B cell (primary cell): ENCODE measurements at places on chromosomes 12 and 14. TPM values are rescaled to one million over a fixed set of nuclear protein-coding genes. Genes with fewer than 3 reads are reported as not detected.

DNA sequence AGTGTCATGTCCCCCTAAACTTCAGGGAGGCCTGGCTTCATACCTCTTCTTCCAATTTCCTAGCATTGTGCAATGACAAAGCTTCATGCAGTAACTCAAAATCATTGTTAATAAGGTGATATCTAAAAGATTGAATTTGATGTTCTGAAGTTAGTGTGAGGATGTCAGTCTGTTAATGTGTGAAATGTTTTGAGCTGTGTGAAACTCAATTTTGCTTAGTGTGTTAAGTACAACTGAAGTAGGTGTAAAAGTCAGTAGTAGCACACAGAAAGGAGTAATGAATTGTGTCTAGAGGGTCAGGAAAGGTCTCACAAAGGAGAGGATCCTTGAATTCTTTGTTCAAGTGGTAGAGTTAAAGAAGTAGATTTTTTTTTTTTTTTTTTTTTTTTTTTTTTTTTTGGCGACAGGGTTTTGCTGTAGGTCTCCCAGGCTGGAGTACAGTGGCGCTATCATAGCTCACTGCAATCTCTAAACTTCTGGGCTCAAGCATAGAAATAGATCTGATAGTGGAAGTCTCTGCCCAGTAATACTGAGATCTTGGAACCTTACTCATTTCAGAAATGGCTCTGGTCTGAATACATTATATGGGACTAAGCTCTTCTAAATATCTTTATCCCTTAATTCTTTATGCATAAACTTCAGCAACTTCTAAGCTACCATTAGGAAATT lies 63.9 kb downstream of the FUT8 start:
- DNase-seq = no peak

DNA sequence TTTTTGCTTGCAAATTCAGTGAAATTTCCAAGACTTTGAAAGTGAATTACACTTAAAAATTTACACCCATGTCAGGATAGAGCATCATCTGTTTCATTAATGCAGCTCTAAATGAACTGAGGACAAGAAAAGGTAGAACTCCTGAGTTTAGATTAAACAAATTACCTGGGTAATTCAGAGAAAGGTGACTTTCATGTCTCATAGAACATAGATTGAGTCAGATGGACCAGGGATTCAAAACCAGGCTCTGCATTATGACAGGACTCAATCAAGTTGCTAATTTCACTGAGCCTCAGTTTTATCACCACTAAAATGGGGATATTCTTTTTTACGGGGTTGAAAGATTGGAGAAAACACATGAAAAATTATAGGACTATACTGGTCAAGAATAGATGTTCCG lies 4.5 kb downstream of the ARHGDIB start:
- no peak for DNase-seq

DNA sequence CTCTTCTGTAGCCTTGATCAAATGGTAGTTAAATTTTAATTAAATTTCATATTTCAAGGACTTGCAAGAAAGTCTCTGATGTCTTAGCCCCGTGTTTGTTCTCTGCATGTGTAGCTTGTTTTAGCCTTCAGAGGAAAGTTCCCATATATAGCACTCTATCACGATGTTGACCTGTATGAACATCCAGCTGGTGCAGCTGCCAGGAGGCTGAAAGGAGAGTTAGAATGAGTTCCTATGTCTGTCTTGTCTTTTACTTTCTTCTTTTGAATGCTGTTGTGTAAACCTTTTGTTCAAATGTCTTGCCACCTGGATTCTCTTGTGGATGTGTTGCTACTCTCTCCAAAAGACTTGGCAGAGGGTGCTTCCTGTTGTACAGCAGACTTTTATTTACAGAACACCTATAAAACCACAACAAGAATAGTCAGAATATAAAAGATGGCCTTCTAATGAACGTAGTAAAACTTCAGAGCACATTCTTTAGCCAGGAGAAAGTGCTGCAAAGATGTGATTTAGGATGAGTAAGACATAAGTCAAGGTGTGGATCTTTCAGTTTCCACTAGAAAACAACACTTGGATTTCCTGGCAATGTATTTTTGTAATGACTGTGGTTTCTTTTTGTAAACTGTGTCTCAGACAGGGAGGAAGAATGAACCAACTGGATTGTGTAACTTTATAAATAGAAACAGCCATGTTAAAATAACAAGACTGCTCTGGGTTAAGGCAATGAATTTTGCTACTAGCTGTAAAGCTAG lies 17.2 kb downstream of the NAV3 start:
- DNase-seq = no peak

- no peak for DNase-seq
Measured at GRCh38 chr12:44689587-44689986, 186.5 kb downstream of the NELL2 start.

- DNase-seq = peak; percentile 68
Measured at GRCh38 chr14:87944987-87945604, 47.9 kb downstream of the GALC start.

DNA sequence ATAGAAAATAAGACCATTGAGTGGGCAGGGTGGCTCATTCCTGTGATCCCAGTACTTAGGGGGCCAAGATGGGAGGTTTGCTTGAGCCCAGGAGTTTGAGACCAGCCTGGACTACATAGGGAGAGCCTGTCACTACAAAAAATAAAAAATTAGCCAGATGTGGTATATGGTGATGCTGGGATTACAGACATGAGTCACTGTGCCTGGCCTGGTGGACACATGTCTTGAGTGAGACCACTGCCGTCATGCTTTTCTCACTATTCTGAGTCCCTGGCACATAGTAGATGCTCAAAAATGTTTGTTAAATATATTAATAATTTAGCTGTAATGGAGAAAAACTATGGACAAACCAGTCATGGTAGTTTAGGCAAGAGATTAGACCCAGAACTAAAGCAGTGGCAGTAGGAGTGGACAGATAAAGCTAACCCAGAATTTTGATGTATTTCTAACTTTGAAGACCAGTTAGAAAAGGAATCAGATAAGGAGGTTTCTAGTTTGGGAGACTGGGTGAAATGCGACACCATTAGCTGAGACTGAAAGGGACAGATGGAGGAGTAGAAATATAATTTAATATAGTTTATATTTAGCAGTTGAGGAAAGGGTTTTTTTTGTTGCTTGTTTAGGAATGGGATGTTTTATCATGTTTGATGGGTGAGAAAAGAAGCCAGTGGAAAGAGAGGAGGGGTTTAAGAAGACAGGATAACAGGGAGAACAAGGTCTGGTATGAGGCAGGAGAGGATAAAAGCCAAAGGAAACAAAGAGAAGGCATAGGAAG lies 7.4 kb upstream of the PTGES3 start:
- DNase-seq = no peak

- DNase-seq = no peak
Measured at GRCh38 chr12:103833891-103834290, 7.1 kb downstream of the NT5DC3 start.

DNA sequence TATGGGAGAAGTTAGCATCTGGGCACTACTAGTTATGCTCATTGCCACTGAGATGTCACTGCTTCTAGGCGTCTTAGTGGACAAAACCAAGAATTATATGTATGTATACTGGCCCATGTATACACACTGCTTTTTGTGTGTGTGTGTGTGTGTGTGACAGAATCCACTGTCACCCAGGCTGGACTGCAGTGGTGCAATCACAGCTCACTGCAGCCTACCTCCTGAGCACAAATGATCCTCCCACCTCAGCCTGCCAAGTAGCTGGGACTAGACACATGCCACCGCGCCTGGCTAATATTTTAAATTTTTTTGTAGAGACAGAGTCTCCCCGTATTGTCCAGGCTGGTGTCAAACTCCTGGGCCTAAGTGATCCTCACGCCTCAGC lies 25.2 kb downstream of the LIMA1 start:
- no peak for DNase-seq

DNA sequence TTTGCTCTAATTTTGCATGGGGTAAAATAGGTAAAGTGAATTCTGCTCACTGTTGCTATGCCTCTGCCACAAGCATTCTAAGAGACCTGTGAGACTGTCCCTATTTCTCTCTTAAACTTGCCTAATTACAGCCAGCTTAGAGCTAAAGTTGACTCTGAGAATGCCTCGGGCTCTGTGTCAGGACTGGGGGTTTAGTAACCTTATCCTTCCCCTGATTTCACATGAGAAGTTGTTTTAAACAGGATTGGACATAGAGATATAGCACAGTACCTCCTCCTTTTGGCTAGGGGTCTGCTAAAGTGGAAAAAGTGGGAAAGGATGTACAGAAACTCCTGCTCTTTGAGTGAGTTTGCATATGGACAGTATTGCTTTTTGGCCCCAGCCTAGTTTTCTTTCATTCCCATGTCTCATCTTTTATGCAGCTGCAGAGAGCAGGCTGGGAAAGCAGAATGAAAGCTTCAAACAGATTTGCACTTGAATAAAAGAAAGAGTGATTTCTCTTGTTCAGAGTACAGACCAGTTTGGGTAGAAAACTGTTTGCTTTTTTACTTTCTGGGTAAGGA lies 122.0 kb downstream of the RAD51B start:
- DNase-seq = no peak

DNA sequence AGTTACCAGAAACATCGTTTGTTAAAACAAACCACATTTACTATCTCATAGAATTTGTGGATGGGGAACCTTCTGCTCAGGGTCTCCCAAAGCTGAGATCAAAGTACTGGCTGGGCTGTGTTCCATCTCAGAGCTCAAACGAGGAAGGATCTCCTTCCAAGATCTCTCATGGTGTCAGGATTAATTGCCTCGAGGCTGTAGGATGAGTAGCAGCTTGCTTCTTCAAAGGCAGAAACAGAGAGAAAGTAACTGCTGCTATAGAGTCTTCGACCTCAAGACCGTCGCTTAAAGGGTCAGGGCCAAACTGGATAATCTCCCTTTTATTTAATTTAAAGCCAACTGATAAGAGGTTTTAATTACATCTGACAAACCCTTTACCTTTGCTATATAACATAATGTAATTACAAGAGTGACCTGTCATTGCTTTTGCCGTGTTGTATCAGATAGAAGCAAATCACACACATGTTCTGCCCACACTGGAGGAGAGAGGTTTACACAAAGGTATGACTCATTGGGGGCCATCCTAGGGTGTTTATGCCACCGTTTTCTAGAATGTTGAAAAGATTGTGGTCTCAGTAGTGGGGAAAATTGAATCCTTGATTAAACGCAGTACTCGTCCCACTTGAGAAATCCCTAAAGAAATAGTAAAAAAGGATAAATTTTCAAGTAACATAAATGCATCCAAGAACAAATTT lies 868.8 kb upstream of the TMEM132C start:
- DNase-seq = no peak

DNA sequence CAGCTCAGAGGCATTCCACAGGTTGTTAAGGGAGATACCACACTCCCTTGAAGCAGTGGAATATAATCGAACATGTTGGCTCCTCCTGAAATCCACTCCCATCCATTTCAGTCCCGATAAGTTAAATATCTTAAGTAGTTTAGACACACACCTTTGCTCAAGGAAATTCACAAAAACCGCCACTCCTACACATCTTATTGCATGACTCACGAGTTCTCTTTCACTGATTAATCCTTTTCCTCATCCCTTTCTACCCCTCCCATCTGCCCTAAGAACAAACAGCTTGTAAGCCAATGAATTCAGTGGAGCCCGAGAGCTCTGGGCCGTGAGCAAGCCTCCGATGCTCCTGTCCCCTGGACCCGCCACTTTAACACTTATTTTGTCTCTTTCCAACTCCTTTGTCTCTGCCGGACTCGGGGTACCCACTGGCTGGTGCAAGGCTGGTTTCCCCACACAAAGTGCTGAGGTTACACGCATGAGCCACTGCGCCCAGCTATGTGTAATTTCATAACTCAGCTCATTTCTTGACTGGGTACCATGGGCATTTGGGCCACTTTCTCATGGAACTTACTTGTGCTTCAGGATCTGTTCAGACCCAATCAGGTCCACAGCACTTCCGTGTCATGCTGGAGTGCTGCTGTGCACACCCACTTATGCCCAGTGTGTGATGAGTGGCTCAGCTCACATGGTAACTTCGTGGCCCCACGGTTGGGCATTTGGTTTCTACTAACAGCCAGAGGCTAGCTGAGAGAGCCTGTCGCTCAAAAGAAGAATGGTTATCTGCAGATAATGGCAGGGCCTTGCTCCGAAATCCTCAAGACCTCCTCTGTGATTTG lies 171.8 kb upstream of the ALG10B start:
- DNase-seq = no peak

DNA sequence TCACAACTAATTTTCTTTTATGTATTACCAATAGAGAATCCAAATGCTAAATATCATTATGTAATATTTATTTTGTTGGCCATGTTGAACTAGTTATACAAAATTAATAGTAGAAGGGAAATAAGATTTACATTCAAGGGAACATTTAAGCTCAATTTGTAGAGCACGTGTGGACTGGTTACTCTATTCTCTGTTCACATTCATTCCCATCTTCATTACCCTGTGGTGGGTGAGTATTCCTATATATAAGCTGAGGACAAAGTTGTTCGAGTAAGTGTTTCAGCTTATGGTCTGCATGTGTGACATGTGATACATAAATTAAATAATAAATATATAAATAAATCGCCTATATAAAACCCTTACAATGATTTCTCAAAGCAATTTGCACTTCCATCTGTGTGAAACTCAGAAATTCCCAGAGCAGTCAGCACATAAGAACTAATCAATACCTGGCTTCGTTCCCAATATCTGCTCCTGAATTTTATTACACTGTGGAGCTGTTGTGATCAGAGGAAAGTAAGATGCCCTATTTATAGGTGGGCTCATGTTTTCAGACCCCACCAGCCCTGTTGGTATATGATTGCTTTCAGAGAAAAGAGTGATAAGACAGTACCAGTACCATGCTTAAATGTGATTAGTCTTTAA lies 308.2 kb upstream of the DCN start:
- no peak for DNase-seq

- DNase-seq = no peak
Measured at GRCh38 chr14:96162741-96163140, 41.9 kb upstream of the BDKRB2 start.

DNA sequence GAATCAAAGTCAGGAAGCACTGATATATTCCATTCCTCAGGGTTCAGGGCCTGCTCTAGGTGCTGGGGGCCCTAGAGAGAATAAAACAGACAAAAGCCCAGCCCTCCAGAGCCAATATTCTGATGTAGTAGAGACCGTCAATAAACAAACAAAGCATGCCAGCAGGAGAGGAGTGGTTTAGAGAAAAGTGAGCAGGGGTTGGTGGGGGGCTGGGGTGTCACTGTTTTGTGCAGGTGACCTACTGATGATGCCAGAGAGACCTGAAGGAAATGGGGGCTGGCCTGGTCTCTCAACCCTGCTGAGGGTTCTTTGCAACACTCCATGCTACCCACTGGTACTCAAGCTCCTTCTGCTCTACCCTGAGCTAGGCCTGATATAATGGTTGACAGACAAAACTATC lies 26.5 kb downstream of the IL26 start:
- DNase-seq = no peak

GRCh38 chr14:76820700-76821099 lies 5.5 kb upstream of the LRRC74A start:
- DNase-seq = no peak

- no peak for DNase-seq
Measured at GRCh38 chr12:115438314-115438713, 754.3 kb upstream of the TBX3 start.

GRCh38 chr12:115230606-115231005 lies 546.6 kb upstream of the TBX3 start:
- no peak for DNase-seq

MGST1 gene
- total RNA-seq = not detected in 2 replicates

POU6F1 gene
- total RNA-seq = 57.5 and 62.6 TPM in 2 replicates

IL23A gene
- total RNA-seq = 18.5 and 20.5 TPM in 2 replicates

CACNA1C gene
- total RNA-seq = 0.02 and 0.10 TPM in 2 replicates

TMEM229B gene
- 4.2 and 6.9 TPM in 2 replicates for total RNA-seq

LUM gene
- not detected in 2 replicates for total RNA-seq

KIF5A gene
- total RNA-seq = 0.56 and 0.67 TPM in 2 replicates
